ENCODE measurements at places on chromosomes 5 and 9.

DNA sequence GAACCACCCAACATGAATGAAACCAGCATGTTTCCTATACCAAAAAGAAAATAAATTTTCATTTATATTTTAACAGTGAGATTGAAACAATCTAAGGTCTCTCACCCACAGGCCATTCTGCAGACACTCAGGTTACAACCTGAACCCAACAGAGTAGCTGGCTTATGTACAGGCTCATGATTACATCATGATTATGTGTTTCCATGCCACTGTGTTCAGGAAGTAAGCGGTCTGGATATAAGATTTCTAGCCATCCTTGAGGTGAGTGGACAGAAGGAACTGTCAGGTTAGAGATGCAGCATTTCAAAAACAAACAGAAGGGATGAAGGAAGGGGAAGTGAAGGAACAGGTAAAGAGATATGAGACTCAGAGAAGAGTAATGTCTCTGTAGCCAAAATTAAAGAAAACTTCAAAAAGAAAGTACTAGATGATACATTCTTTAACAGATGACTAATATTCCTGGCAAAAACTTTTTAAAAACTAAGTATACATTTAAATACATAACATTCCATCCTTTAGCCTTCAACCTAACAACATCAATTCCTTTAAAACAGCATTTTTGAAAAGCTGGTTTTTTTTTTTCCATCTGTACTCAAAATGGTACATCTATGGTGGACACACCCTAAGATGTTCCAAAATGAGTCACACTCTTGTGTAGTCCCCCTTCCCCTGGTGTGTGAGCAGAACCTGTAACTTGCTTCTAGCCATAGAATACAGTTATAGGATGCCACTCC lies 119.8 kb downstream of the LPAR1 start:
- DNase-seq: no peak

GRCh38 chr9:17536027-17536426 lies 42.8 kb upstream of the SH3GL2 start:
- DNase-seq: no peak

- DNase-seq: no peak
Measured at GRCh38 chr5:2610986-2611385, 140.5 kb downstream of the IRX2 start.

- DNase-seq: no peak
Measured at GRCh38 chr5:119360905-119361593, 5.2 kb downstream of the TNFAIP8 start.

- no peak for DNase-seq
Measured at GRCh38 chr5:33883482-33883881, 8.3 kb downstream of the ADAMTS12 start.

- peak; percentile 6 for DNase-seq
Measured at GRCh38 chr5:170809551-170809950, 26.0 kb downstream of the GABRP start.

DNA sequence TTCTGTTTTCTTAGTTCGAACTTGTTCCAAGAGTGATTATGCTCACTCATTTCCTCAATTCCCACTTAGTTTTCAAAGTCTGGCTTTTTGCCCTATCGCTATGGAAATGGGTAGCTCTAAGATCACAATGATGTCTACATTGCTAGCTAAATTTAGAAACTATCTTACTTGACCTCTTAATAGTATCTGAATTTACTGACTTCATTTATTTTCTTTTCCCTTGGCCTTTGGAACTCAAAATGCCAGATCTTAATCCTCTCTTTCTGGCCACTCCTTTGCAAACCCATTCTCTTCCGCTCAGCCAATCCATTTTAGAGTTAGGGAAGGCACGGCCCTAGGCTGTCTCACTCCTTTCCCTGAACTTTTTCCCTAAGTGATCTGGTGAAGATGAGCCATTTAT lies 137.0 kb downstream of the FER start:
- DNase-seq: no peak

GRCh38 chr5:142655339-142656267 lies 30.3 kb downstream of the FGF1 start:
- peak; percentile 69 for DNase-seq

- DNase-seq: no peak
Measured at GRCh38 chr9:69671311-69671878, 776 bp downstream of the APBA1 start.

DNA sequence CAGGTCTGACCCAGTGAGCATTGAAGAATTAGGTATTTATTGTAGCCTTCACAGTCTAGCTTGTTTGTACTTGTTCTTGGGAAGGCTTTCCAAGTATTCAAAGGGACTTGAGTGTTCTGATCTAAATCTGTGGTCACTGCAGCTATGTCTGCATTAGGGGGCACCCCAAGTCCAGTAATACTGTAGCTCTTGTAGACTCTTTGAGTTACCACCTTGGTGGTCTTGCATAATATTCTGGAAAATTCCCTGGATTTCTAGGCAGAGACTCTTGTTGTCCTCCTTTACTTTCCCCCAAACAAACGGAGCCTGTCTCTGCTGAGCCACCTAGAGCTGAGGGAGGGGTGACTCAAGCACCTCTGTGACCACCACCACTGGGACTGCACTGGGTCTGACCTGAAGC lies 149.5 kb upstream of the DHFR start:
- DNase-seq: no peak

- DNase-seq: no peak
Measured at GRCh38 chr5:169551146-169551545, 32.4 kb upstream of the SPDL1 start.

- DNase-seq: no peak
Measured at GRCh38 chr5:169626779-169627178, 10.3 kb upstream of the DOCK2 start.

DNA sequence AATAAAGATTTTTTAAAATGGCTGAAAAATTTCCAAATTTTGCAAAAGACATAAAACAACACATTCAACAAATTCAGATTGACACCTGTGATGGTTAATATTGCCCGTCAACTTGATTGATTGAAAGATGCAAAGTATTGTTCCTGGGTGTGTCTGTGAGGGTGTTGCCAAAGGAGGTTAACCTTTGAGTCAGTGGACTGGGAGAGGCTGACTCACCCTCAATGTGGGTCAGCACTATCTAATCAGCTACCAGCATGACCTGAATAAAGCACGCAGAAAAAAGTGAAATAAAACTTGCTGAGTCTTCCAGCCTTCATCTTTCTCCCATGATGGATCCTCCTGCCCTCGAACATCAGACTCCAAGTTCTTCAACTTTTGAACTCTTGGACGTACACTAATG lies 868.0 kb upstream of the CTNND2 start:
- no peak for DNase-seq

GRCh38 chr9:114149765-114150340 lies 5.5 kb upstream of the COL27A1 start:
- no peak for DNase-seq

Data from SHP77 (cell line).